ENCODE measurements at places on chromosomes 3 and 15.

- no peaks in the 10 kb centered on the region for H3K36me3 ChIP-seq
- no peaks in the 10 kb centered on the region for H3K27me3 ChIP-seq
- DNase-seq = no peak
Measured at GRCh38 chr3:25906132-25906906, 116.4 kb downstream of the OXSM start.

DNA sequence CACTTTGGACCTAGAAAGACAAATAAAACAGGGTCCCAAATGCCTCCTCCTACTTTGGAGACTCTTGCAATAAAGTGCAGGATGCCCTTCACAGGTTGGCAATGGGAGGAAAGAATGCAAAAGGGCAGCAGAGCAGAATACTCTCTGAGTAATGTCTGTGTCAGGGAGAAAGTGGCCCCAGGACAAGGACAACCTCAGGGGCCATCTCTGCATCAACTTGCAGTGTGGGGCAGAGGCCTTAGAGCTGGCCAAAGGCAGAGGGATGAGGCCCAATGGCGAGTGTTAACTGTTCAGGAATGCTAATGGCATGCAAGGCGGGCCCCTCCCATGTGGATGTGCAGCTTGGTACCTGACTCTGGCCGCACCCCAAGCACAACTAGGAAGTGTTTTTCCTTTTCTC lies 8.4 kb downstream of the UPK1B start:
- H3K36me3 ChIP-seq = no peaks in the 10 kb centered on the region
- H3K27me3 ChIP-seq = peaks cover 2% of the 10 kb centered on the region
- DNase-seq = no peak
- H3K4me3 ChIP-seq = no peak overlapping the region

GRCh38 chr15:39180030-39180429 lies 400.8 kb upstream of the THBS1 start:
- no peaks in the 10 kb centered on the region for H3K4me1 ChIP-seq
- no peak overlapping the region for H3K4me3 ChIP-seq
- no peak overlapping the region for H3K27ac ChIP-seq
- no peaks in the 10 kb centered on the region for H3K36me3 ChIP-seq

DNA sequence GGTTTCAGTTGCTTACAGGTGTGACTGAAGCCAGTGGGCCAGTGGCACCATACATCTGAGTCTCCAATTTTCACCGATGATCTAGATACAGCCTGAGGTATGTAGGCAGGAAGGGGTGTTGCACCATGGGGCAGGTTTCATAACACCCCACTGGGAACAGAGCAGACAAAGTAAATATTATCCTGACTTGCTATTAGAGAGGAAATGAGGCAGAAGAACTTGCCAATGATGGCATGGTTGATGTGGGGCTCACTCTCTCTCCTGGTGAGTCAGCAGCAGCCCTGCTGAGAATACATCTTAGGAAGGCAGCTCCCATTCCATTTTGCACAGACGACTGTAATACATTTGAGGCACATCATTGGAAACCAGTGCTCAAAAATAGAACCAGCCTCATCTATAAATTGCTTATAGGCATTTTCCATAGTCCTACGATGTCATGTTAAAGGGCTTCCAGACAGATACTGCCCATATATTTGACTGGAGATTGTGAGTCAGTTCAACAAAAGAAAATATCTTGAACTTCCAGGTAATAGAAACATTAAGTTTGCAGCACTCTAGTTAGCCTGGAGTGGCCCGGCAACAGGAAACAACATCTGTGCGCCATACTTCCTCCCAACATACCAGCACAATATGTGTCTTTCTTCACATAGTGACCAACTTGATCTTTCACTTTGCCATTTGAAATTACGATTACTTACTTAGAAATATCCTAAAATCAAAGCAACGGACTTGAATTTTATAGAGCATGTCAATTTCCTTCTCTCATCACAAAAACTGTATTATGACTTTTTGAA lies 175.5 kb downstream of the NECTIN3 start:
- no peaks in the 10 kb centered on the region for H3K4me1 ChIP-seq
- no peak for DNase-seq
- no peaks in the 10 kb centered on the region for H3K27me3 ChIP-seq
- no peaks in the 10 kb centered on the region for H3K36me3 ChIP-seq
- H3K4me3 ChIP-seq = no peak overlapping the region

DNA sequence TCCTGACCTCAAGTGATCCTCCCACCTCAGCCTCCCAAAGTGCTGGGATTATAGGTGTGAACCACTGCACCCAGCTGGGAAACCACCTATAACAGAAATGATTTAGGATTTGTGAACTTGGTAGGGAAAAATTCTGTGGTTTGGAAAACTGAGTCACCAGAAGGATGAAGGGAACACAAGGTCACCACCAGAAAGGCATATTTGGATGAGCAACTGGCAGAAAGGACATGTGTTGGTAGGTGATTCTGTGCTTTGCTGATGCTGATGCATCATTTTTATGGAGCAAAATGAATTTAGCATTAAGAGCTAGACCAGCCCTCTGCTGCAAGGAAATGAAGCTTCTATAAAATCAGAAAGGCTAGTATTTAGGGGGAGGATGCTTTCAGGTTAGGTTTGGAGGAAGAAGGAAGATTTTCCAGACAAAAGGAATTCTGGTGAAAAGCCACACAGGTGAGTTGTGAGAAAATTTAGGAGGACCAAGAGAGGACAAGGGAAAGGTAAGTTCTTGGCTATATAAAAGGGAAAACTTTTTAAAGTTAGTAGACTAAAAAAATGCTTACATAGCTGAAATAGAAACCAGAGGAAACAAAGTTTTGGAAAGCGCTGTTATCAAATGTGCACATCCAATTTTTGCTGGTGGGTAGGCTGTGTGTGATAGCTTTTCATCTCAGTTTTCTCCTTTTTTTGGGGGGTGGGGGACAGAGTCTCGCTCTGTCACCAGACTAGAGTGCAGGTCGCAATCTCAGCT lies 3.6 kb downstream of the PXK start:
- H3K4me3 ChIP-seq = no peak overlapping the region
- peaks cover 22% of the 10 kb centered on the region for H3K36me3 ChIP-seq
- peak overlapping the region; percentile 53 for H3K27ac ChIP-seq
- peaks cover 35% of the 10 kb centered on the region for H3K4me1 ChIP-seq

DNA sequence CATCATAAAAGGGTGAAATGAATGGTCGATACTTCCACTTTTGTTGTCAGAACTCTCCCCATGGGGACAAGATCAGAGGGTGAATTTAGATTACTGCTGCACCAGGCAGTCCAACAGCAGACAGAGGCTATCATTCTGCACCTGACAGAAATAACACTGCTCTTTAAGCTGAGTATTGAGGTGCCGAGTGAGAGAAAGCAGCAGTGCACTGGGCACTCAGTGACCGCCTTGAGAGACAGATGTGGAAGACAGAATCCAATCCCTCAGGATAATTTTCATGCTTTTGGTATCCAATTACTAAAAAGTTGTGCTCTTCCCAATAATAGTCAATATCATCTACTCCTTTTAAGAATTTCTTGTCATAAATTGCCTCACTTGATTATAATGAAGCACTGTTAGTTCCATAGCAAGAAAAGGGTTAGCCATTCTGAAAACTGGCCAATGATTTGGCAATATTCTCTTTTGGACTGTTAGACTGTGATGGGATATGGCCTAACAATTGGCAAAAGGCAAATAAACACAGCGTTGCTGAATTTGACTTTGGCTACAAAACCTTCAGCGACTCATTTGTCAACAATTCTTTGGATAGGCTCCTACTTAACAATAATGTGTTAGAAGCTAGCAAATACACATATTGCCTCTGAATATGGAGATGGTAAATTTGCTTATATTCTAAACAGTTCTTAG lies 5.5 kb downstream of the FGF7 start:
- no peak overlapping the region for H3K27ac ChIP-seq
- H3K27me3 ChIP-seq = peaks cover 1% of the 10 kb centered on the region
- H3K4me3 ChIP-seq = no peak overlapping the region
- H3K4me1 ChIP-seq = no peaks in the 10 kb centered on the region
- DNase-seq = no peak

DNA sequence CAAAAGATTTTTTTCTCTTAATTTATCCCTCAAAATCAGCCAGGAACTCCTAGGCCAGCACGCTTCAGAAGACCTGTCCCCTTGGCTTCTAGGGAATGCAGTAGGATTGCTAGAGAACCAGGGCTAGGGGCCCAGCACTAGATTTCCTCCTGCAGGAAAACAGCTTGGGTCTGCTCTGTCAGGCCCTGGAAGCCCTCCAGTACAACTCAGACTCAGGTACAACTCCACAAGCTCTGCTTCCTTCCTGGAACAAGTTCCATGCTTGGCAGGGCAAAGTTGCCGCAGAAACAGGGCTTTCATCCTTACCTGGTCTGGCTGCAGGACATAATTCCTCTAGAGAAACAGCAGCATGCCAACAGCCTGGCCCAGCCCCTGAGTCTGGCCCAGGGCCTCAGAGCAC lies 96.1 kb upstream of the CTNNB1 start:
- no peak overlapping the region for H3K27ac ChIP-seq
- H3K27me3 ChIP-seq = no peaks in the 10 kb centered on the region
- no peak for DNase-seq
- H3K4me1 ChIP-seq = no peaks in the 10 kb centered on the region
- no peaks in the 10 kb centered on the region for H3K36me3 ChIP-seq
- no peak overlapping the region for H3K4me3 ChIP-seq

- H3K27ac ChIP-seq = no peak overlapping the region
- H3K4me3 ChIP-seq = no peak overlapping the region
- H3K36me3 ChIP-seq = no peaks in the 10 kb centered on the region
- H3K4me1 ChIP-seq = no peaks in the 10 kb centered on the region
- H3K27me3 ChIP-seq = no peaks in the 10 kb centered on the region
- no peak for DNase-seq
Measured at GRCh38 chr3:24373198-24373959, 121.3 kb downstream of the THRB start.

DNA sequence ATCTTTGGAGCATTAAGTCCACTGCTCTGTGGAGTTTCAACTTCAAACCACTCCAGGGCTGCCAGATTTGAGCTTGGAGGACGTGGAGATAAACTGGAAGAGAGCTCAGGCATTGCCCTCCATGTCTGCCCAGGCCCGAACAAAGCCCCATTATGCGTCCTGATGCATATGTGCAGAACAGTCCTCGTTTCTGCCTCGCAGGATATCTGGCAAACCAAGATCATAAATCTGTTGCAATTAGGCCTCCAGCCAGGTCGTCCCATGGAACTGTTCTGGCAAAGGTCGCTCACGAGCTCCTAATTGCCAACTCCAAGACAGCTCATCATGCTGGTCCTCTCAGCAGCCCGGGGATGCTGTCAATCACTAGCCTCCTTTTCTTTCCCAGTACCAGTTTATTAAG lies 91.2 kb downstream of the SEMA5B start:
- no peaks in the 10 kb centered on the region for H3K36me3 ChIP-seq
- no peak overlapping the region for H3K27ac ChIP-seq
- no peak overlapping the region for H3K4me3 ChIP-seq
- peaks cover 5% of the 10 kb centered on the region for H3K4me1 ChIP-seq
- H3K27me3 ChIP-seq = no peaks in the 10 kb centered on the region
- DNase-seq = no peak

DNA sequence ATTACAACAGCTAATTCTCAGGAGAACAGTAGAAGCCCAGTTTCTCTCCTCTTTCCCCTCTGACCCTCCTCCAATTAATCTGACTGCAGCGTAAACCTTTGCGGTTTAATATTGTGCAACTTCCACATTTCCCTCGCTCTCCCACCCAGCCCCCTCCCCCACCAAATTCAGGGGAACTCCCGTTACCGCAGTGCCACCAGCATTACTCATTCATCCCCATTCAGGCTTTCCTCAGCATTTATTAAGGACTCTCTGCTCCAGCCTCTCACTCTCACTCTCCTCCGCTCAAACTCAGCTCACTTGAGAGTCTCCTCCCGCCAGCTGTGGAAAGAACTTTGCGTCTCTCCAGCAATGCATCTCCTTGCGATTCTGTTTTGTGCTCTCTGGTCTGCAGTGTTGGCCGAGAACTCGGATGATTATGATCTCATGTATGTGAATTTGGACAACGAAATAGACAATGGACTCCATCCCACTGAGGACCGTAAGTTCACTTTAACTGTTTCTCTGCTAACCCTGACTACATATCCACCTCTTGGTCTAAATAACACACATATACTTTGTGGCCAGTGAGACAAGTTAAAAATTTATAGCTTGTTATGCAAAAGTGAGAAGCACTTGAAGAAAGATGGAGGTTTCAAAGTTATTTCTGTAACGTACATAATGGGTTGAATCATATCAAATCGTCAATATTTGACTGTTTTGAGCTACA lies at the start of gene PTX3:
Gene PTX3, plus strand, starts transcription at position 268 of the 709 bp plus-strand sequence. Its CDS starts 84 bp downstream, at position 352.
- peaks cover 10% of the 10 kb centered on the region for H3K4me1 ChIP-seq
- H3K36me3 ChIP-seq = no peaks in the 10 kb centered on the region
- H3K27me3 ChIP-seq = peaks cover 25% of the 10 kb centered on the region
- no peak within 1 kb of the TSS for H3K27ac ChIP-seq
- peak within 1 kb of the TSS; percentile 16 for H3K4me3 ChIP-seq

DNA sequence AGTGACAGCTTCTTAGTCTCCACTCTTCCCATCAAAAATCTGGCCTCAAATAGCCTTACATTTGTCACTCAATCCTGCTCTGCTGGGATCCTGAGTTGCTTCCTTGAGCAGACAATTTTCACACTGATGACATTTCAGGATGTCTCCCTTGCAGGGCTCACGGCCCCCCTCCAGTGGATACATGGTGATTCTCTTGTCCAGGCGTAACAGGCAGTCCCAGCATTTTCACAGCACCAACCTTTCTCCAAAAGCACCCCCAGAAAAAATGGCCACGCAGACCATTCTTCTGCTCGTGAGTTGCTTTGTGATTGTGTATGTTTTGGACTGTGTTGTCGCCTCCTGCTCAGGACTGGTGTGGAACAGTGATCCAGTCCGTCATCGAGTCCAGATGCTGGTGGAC lies 47.4 kb upstream of the WNT7A start:
- peaks cover 15% of the 10 kb centered on the region for H3K36me3 ChIP-seq
- no peak overlapping the region for H3K4me3 ChIP-seq
- DNase-seq = no peak
- H3K27me3 ChIP-seq = peaks cover 7% of the 10 kb centered on the region
- H3K4me1 ChIP-seq = no peaks in the 10 kb centered on the region

- no peak for DNase-seq
- no peaks in the 10 kb centered on the region for H3K27me3 ChIP-seq
- H3K36me3 ChIP-seq = no peaks in the 10 kb centered on the region
- H3K4me1 ChIP-seq = no peaks in the 10 kb centered on the region
Measured at GRCh38 chr3:49666592-49666991, 7.6 kb upstream of the APEH start.

GRCh38 chr3:195238081-195238571 lies 32.8 kb downstream of the XXYLT1 start:
- no peak overlapping the region for H3K27ac ChIP-seq
- H3K27me3 ChIP-seq = no peaks in the 10 kb centered on the region
- DNase-seq = no peak
- peaks cover 13% of the 10 kb centered on the region for H3K36me3 ChIP-seq
- H3K4me3 ChIP-seq = no peak overlapping the region

DNA sequence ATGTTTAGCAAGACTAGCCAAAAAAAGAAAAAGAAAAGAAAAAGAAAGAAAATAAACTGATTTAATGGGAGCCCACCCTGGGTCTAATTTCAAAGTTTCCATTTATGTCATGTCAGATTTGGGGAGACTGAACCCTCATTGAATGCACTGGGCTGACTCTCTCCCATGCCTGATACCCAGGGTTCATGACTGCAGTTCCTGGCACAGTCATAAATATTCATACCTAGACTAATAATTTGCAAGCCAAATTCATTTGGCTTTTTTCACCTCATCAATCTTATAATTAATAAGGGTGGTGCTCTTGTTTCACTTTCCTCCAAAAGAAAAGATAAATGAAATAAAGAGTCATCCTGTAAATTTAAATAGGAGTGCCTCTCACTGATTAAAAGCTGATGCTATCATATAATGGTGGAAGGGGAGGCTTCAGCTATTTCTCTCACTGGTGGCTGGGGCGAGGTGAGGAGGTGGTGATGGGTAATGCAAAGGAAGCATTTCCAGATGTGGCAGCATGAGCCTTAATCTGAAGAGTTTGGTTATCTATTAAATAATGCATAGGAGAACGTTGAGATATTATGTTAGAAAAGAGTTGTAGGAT lies 224.5 kb downstream of the MEIS2 start:
- H3K27ac ChIP-seq = no peak overlapping the region
- DNase-seq = no peak
- peaks cover 37% of the 10 kb centered on the region for H3K27me3 ChIP-seq
- peaks cover 2% of the 10 kb centered on the region for H3K4me1 ChIP-seq
